ENCODE measurements at places on chromosomes 1 and 21.

- peak; percentile 89 for ATAC-seq
Measured at GRCh38 chr1:20633190-20634064, at the start of gene PINK1. Gene PINK1, plus strand, starts transcription at chr1:20633458. Its CDS starts 91 bp downstream, at chr1:20633549.

DNA sequence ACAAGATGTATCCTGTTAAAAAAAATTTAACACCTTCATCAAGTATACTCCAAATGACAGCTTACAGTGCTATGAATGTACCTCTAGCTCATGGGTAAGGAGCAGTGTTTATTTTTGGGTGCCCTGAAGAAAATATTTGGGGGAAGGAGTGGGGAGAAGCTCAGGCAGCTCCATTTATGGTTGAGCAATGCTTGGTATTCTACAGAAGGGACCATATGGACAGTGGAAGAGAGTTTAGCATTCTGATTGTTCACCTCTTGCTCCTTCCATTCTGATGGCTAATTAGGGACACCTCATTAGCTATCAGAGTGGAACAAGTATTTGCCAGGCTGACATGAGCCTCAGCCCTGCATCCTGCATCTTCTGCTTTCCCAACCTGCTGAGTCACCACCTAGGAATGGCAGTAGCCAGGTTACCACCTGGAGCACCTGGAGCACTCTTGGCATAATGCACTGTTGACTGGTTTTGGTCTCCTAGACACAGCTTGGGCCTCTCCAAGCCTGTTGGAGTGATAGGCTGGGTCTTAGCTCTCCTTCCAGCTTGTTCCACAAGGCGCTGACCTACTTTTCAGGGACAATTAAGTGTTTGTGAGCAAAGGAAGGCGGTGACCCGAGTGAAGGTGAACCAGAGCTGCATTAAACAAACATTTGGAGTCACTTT, 62.0 kb upstream of the MACF1 start:
- ATAC-seq, result no peak

DNA sequence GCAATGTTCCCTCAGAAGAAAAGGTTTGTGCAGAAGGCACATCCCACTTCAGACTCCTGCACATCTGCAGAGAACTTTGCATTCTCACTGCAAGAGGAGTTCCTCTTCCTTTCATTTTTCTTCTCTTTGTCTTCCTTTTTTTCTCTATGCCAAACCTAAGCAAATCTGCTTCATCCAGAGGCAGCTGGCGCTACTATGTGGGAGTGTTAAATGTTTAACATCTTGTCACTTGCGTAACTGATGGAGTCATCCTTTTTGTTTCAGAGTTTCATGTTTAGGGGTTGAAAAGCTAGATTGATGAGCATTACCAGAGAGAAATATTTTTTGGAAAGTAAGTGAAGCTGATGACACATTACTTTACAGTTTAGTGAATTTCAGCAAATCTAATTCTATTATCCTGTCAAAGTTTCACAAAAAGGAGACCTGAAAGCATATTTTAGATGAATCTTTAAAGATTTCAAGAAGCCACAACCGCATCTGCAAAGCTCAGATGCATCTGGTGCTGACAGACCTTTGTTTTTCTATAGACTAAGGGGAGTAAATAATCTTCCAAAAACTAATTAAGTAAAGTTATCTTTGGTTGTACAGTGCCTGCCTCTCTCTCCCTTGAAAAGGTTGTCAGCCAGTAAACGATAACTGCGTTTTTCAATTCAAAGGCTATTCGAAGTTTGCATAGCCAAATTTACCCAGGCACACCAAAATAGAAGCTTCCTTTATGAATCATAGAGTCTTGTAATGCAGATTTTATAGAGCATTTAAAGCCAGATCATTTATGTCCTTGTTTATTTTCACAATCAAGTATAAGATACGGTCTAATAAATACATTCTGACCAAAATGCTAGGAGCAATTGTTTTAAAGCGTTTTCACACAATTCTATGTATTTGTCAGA, 1.2 kb upstream of the LRRC53 start:
- ATAC-seq, result no peak

DNA sequence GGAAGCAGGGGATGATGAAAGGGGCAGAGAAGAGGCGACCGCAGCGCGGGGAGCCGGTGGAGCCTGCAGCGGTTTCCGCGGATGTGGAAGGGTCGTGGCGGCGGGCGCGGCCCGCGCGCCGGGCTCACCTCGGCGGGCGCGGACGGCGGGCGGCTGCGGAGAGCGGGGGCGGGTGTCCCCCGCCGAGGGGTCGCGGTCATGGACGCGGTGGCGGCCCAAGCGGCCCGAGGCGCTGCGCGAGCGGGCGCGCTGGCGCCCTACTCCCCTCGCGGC, 572 bp downstream of the LPGAT1 start:
- ATAC-seq, result peak; percentile 9

DNA sequence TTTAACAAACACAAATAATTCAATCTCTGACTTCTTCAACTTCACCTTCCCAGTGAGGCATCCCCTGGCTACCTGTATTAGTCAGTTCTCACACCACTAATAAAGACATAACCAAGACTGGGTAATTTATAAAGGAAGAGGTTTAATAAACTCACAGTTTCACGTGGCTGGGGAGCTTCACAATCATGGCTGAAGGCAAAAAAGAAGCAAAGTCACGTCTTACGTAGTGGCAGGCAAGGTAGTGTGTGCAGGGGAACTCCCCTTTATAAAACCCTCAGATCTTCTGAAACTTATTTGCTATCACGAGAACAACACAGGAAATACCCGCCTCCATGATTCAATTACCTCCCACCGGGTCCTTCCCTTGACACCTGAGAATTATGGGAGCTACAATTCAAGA, 478.5 kb downstream of the ADGRL2 start:
- no peak for ATAC-seq

- no peak for ATAC-seq
Measured at GRCh38 chr1:234727018-234727940, 117.3 kb upstream of the IRF2BP2 start.

GRCh38 chr1:183632114-183632513, 3.5 kb downstream of the ARPC5 start:
- no peak for ATAC-seq

DNA sequence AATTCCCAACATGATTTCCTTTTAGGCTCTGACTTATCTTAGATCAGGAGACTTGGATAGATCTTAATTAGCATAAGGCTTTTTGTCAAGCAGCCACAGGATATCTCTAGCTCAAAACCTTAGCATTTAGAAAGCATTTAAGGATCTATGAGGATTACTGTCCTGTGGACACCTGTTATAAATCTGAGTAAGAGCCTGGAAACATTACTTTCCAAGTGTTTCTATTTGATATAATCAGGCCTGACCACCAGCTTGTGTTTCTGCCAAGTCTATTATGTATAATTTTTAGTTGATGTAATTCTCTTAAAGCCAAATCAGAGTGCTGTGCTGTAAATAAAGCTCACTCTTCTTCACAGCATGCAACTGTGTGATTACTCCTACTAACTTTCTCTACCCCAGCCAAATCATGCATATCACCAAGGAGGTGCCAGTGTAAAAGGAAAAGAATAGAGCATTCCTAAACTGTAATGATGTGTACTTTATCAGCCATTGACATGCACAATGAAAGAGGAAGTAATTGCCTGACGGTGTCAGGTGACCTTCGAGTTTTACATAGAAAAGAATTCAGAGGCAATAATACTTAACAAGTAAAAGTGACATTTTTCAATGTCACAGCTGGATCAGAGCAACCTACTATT, 309.9 kb upstream of the PRMT6 start:
- ATAC-seq, result no peak

GRCh38 chr21:38447611-38448010, 50.7 kb downstream of the ERG start:
- ATAC-seq, result no peak

DNA sequence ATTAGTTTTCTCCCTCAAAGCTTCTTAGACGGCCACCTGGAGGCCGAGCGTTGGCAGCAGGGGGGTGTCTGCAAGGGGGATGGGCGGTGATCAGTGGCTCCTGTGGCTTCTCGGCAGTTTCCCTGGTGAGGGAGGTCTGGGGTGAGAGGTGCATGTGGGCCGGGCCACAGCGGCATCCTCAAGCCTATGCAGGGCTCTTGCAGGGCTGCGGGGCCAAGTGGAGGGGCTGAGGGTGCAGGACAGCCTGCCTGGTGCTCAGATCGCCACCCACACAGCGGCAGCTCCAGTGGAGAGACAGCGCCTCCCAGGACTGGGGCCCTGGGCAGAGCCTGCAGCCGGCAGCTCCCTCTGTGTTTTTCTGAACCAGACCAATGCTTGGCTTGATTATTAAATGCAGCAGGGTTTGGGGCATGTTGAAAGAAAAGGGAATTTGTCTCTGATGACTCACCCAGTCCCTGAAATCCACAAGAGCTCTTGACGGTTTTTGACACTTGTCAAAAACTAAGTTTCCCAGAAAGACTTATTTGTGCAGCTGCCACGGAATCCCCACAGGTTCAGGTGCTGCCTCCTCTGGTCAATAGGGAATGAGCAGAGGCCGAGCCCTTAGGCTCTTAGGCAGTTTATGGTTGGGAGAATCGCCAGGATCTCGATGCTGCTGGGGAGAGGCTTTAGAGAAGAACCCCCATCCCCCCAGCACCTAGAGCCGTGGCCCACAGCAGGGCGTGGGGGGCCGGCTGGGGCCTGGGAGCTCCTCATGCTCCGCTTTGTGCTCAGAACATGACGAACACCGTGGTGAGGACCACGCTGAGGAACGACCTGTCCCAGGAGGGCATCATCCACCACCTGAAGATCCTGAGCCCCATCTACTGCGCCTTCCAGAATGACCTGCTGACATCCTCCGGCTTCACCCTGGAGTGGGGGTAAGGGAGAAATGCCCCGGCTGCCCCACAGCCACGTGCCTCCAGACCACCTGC, 54.7 kb downstream of the UMODL1 start:
- ATAC-seq, result no peak

GRCh38 chr1:15739745-15740144, 2.6 kb upstream of the TMEM82 start:
- ATAC-seq, result no peak

DNA sequence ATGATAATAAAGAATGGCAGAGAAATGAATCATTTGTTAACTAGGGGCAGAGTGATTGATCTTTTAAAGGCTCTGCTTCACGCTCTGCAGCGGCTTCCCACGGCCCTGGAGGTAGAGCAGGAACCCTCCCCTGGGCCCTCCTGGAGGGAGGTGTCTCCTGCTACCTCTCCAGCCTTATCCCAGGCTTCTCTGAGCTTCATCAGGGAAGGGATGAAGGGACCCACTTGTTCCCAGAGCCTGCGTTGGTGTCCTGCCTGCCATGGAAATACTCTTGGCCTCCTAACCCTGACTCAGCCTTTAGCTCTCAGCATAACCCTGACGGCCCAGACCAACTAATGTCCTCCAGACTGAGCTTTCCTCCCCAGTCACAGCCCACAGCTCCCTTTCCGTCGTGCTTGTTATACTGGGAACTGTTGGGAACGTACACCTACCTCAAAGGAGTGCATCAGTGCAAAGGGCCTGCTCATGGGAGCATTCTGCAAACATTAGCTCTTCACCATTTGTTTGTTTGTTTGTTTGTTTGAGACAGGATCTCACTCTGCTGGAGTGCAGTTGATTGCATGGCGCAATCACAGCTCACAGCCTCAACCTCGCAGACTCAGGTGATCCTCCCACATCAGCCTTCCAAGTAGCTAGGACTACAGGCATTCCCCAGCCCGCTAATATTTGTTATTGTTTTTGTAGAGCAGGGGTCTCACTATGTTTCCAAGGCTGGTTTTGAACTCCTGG, 17.4 kb upstream of the HNRNPU start:
- ATAC-seq, result no peak

DNA sequence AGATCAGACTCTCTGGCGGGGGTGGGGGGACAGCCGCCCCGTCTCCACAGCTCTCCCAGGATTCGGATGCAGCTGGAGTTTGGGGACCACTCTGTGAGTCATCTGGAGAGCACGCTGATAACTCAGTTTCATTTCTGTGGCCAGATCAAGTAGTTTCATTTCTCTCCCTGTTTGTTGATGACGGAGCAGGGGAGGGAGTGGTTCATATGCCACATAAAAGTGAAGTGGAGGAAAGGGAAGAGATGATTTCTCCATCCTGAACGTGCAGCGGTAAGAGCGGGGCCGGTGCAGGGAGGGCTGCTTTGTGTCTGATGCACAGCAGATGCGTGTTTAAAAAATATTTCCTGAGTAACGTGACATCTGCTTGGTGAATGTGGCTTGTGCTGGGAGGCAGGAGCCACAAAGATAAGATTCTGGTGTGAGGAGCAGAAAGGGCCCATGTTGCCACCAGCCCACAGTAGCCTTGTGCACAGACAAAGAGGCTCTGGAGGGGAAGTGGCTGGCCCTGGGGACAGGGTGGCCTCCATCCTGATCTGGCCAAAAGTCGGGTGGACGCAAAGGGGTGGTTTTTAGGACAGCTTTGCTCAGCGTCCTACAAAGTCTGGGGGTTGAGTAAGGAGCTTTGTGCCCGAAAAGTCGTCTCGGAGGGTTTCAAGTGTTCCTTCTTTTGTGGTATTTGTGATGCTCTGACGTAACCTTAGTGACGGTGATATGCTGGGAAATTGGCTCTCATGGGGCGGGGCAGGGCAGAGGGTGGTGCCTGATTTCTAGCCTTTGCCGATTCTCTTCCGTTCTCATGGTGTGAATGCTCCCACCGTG, at the start of gene MX2:
Gene MX2 (plus strand): TSS at position 242 of the 819 bp plus-strand sequence. CDS start 14,880 bp downstream, outside the sequence.
- ATAC-seq, result peak; percentile 71

DNA sequence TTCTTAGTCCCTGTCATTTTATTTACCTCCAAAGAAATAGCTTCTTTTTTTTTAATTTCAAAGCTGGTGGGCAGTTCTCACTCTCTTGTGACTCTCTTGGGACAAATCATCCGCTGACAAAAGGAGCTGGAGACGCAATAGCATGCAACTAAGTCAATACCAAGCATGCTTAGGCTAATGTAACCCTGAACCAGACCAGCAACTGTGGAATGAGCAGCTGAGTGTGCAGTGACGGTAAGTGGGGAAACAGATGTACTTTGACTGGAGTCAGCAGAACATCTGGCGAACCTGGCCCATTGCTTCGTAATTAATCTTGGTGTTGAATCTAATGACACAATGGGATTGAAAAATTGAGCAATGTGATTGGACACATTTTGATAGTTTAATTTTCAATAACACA, 280.7 kb upstream of the PLXNA2 start:
- no peak for ATAC-seq

DNA sequence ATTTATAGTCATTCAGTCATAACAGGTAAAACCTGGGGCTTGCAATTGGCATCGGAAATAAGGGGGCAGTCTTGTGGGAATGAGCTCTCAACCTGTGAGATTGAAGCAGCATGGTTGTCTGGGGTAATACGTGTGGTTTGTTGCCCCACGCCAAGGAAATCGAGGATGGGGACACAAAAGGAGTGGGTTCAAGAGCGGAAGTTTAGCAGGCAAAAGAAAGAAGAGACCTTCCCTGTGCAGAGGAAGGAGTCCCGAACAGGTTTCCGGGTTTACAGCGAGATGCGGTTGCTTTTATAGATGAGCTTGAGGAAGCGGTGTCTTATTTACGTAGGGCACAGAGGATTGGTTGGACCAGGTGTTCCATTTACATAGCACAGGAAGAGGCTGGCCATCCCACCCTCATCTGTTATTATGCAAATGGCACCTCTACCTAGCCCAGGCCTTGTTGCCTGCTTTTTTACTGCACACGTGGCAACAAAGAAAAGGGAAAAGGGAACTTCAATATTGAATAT, 37.3 kb downstream of the IFNAR1 start:
- ATAC-seq, result peak; percentile 57

DNA sequence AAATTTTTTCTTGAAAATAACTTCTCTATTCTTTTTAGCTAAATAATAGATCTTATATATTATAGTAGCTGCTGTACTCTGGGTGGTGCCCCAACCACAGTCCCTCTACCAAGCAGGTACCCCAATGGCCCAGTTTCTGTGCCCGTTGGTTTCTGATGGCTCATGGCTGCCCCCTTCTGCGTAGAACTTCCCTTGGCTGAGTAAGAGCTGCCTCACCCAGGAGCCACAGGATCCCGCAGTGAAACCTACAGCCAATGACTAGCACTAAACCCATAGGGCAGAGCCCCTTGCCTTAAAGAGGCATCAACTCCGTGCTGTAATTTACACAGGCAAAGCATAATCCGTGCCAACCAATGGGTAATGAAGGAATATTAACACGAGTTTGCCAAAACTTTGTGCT, 247.5 kb downstream of the USH2A start:
- no peak for ATAC-seq

Measured in activated CD4-positive, CD25-positive, alpha-beta regulatory T cell treated with anti-CD3 and anti-CD28 coated beads, Interleukin-2, amount 50 U/mL, for 24 hours (primary cell).